ENCODE measurements at places on chromosomes 16 and 17. TPM values are rescaled to one million over a fixed set of nuclear protein-coding genes. Genes with fewer than 3 reads are reported as not detected.

Gene CXCL16
- 51.3 TPM for total RNA-seq

Gene TMEM235
- not detected for total RNA-seq

Gene C17orf78
- total RNA-seq: not detected

Gene ADAT1
- 32.6 TPM for total RNA-seq

Gene SPATA32
- not detected for total RNA-seq

Gene PNMT
- total RNA-seq: 0.35 TPM

Gene SRL
- 0.45 TPM for total RNA-seq

Gene ZP2
- not detected for total RNA-seq

Gene MPV17L
- total RNA-seq: 14.4 TPM

Gene HOXB5
- total RNA-seq: 2.0 TPM

Gene RNF166
- total RNA-seq: 22.5 TPM

Gene HEATR3
- total RNA-seq: 22.4 TPM

Gene C16orf92
- total RNA-seq: not detected

Gene SOST
- total RNA-seq: not detected

Gene SSTR5
- not detected for total RNA-seq

Gene KRT20
- total RNA-seq: 1.2 TPM

Gene CHST6
- 0.16 TPM for total RNA-seq

Gene LGALS9B
- not detected for total RNA-seq

Gene KRT27
- total RNA-seq: not detected

Gene SLC2A4
- total RNA-seq: 8.1 TPM

Gene SLC5A10
- not detected for total RNA-seq

Gene SLC9A5
- total RNA-seq: 0.55 TPM

Gene STH
- not detected for total RNA-seq
